ENCODE measurements at places on chromosomes 2 and 18.

DNA sequence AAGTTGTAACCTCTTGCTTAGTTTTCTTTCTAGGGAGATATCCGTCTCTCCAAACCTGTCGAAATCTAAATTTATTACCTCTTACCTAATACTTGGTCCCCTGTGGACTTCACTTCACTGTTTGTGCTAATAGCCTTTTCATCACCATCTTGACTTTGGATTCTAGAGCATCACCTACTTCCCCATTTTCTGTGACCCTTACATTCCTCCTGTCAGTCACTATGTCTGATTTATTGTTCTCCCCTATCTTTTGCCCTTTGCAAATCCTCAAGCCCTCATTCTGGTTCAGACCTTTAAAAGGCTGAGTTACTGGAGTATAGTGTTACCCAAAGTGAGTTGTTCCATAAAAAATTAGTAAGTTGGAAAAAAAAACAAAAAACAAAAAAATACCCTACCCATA is 7.5 kb downstream of the MYO1B start:
- DNase-seq: no peak

GRCh38 chr18:6113650-6114049 is 218.3 kb upstream of the TMEM200C start:
- DNase-seq: no peak

DNA sequence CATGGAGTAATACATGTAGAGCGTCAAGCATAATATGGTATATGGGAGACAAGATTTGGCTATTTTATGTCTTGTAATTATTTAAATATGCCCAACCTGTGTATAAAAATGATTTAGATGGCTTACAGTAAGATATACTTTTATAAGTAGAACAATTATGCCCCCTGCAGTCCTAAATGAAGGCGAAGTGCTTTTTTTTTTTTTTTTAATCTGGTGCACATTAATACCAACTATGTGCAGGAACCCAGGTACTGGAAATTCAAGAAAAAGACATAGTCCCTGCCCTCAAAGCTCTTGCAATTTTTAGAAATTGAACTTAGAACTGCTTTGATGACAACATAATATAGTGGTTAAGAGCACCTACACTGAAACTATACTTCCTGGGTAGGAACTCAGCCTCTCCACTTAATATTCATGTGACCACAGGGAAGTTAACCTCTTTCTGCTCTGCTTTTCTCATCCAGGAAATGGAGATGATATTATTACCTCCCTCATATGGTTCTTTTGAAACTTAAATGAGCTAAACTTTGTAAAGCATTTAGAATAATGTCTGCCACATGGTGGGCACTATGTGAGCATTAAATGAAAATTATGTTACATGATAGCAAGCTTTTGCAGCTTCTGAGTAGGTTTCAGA is 38.1 kb downstream of the AFTPH start:
- no peak for DNase-seq

- no peak for DNase-seq
Observed at GRCh38 chr2:157468931-157469708, 25.2 kb upstream of the CYTIP start.

DNA sequence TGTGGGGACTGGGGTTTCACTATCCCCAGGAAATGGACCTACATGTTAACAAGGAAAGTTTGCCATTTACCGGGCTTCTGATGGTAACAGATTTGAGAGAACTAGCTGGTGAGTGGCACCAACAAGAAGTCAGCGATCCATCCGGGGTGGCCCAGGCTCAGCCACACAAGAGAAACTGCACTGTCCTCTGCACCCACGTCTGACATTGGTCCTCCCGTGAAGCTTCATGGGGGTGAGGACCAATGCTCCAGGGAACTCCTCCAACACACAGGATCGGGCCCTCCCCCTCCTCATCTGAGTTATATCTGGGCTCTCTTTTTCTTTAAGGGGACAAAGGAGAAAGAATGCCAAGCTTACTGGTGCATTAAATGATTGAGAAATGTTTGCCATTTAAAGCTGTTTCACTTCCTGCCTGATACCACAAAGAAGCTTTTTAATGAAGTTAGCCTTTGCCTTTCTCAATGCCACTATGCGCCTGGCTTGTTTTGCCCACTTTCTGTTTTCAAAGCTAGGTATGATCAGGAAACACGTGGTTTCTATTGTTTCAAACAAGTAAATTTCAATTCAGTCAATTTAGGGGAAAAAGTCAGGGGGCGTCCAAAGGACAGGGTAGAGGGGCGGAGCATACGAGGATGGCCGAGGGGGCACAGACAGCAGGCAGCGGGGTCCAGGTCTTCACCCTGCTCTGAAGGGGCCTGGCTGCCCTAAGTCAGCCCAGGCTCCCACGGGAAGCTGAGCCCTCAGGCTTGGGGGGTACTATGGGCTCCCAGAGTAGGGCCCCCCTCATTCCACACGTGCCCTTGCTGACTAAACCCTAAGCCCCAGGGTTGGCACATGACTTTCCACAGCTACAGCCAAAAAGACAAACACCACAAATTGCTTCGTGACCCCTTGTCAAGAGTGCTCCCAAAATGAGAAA is 204.0 kb upstream of the ID2 start:
- no peak for DNase-seq

DNA sequence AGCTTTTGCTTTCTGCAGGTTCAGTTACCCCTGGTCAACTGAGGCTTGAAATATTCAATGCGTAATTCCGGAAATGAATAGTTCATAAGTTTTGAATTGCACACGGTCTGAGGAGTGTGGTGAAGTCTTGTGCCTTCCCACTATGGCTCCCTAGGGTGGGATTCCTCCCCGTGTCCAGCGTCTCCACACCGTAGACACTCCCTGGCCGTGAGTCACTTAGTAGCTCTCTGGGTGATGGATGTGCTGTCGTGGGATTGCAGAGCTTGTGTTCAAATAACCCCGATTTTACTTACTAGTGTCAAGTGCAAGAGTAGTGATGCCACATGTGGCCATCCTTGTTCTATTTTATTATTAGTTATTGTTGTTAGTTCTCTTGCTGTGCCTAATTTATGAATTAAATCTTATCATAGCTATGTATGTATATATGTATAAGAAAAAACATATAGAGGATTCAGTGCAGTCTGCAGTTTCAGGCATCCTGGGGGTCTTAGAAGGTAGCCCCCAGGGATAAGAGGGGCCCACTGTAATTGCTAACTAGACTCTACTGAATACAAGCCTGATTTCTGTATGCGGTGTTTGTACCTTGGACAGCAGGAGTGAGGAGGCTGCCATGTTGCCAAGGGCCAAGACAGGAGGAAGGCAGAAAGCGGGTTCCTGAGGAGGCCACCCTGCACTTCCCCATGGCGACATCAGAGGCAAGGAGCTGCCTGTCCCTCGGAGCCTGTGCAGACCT is 47.7 kb upstream of the PDIA6 start:
- no peak for DNase-seq

Measured in activated naive CD8-positive, alpha-beta T cell treated with anti-CD3 and anti-CD28 coated beads, Interleukin-2, amount 10 ng/mL, durations not matched to agents 7 days and 5 days (primary cell).